ENCODE measurements at places on chromosomes 6 and 20. TPM values are rescaled to one million over a fixed set of nuclear protein-coding genes. Genes with fewer than 3 reads are reported as not detected.
A peak's percentile ranks its signal among the peaks of the same experiment; 100 is the strongest.

GRCh38 chr20:21048841-21049273, 57.3 kb downstream of the LINC00237 start:
- peak; percentile 61 for DNase-seq
- no peaks in the 10 kb centered on the region for H3K4me1 ChIP-seq
- H3K36me3 ChIP-seq, result no peaks in the 10 kb centered on the region

GRCh38 chr20:47508278-47508677, 6.6 kb downstream of the NCOA3 start:
- no peak for DNase-seq
- H3K4me3 ChIP-seq, result no peak overlapping the region
- H3K4me1 ChIP-seq, result no peaks in the 10 kb centered on the region
- H3K36me3 ChIP-seq, result no peaks in the 10 kb centered on the region
- no peak overlapping the region for H3K27ac ChIP-seq

GRCh38 chr20:63704749-63705117, 3.0 kb downstream of the ARFRP1 start:
- no peaks in the 10 kb centered on the region for H3K36me3 ChIP-seq
- no peak overlapping the region for H3K4me3 ChIP-seq
- H3K27me3 ChIP-seq, result no peaks in the 10 kb centered on the region
- no peak overlapping the region for H3K27ac ChIP-seq

GRCh38 chr20:51791626-51792025, 10.7 kb downstream of the SALL4 start:
- H3K27me3 ChIP-seq, result no peaks in the 10 kb centered on the region
- no peaks in the 10 kb centered on the region for H3K36me3 ChIP-seq
- DNase-seq, result no peak
- no peak overlapping the region for H3K4me3 ChIP-seq

- H3K4me1 ChIP-seq, result peaks cover 4% of the 10 kb centered on the region
- no peaks in the 10 kb centered on the region for H3K36me3 ChIP-seq
- no peak for DNase-seq
- H3K27ac ChIP-seq, result no peak overlapping the region
- H3K4me3 ChIP-seq, result peak overlapping the region; percentile 61
Observed at GRCh38 chr6:70956191-70956450, 739 bp downstream of the B3GAT2 start.

DNA sequence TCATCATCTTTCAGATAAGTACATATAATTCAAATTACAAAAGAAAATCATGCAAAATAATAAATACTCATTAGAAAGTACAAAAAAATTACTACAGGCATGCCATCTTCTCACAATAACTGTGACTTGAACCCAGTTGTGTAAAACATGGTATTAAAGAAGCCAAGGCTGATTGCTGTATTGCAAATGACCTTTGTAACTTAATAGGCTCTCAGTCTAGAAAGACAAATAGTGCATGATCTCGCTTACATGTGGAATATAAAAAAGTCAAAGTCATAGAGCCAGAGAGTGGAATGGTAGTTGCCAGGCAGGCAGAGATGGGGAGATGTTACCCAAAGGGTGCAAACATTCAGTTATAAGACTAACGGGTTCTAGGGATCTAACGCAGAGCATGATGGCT, 626.1 kb downstream of the COL12A1 start:
- no peak for DNase-seq
- H3K36me3 ChIP-seq, result no peaks in the 10 kb centered on the region
- H3K27ac ChIP-seq, result no peak overlapping the region

- no peaks in the 10 kb centered on the region for H3K27me3 ChIP-seq
- no peak overlapping the region for H3K4me3 ChIP-seq
- H3K36me3 ChIP-seq, result no peaks in the 10 kb centered on the region
Observed at GRCh38 chr6:1739220-1739619, 129.5 kb downstream of the FOXC1 start.

- H3K4me3 ChIP-seq, result no peak overlapping the region
- H3K27ac ChIP-seq, result no peak overlapping the region
- no peaks in the 10 kb centered on the region for H3K27me3 ChIP-seq
- H3K36me3 ChIP-seq, result no peaks in the 10 kb centered on the region
Observed at GRCh38 chr6:3910106-3910663, 61.0 kb downstream of the FAM50B start.

- no peaks in the 10 kb centered on the region for H3K27me3 ChIP-seq
- no peak for DNase-seq
- H3K4me1 ChIP-seq, result no peaks in the 10 kb centered on the region
Observed at GRCh38 chr20:4401601-4402000, 320.1 kb upstream of the PRND start.

- H3K27me3 ChIP-seq, result no peaks in the 10 kb centered on the region
- no peaks in the 10 kb centered on the region for H3K4me1 ChIP-seq
- no peaks in the 10 kb centered on the region for H3K36me3 ChIP-seq
- H3K27ac ChIP-seq, result no peak overlapping the region
Observed at GRCh38 chr20:32885185-32885584, 26.5 kb downstream of the EFCAB8 start.

The CNR1 gene
- 4.9 TPM for total RNA-seq

Measured in testis (tissue), 5 donors.